Mesenchymal stem cell (in vitro differentiated cells and primary cell): ENCODE measurements at places on chromosomes 2 and 18.

DNA sequence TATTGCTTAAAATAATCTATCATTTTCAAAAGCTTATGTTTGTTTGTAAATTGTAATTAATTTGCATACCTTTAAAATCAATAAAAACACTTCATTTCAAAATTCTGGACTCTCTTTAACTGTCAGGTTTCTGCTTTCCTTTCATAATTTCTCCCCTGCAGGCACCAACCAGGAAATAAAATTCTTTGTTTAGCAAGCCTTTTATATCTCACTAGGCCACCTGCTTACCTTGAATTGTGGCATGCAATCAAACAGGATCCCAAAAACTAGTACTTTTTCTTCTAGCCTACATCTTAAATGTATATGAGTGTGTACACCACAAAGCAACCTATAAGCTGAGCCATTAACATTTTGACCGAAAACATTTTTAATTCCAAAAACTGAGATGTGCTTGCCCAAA is 233.1 kb downstream of the NR4A2 start:
- no peak for DNase-seq

GRCh38 chr18:519019-519879 is 18.7 kb upstream of the COLEC12 start:
- peak; percentile 83 for DNase-seq

DNA sequence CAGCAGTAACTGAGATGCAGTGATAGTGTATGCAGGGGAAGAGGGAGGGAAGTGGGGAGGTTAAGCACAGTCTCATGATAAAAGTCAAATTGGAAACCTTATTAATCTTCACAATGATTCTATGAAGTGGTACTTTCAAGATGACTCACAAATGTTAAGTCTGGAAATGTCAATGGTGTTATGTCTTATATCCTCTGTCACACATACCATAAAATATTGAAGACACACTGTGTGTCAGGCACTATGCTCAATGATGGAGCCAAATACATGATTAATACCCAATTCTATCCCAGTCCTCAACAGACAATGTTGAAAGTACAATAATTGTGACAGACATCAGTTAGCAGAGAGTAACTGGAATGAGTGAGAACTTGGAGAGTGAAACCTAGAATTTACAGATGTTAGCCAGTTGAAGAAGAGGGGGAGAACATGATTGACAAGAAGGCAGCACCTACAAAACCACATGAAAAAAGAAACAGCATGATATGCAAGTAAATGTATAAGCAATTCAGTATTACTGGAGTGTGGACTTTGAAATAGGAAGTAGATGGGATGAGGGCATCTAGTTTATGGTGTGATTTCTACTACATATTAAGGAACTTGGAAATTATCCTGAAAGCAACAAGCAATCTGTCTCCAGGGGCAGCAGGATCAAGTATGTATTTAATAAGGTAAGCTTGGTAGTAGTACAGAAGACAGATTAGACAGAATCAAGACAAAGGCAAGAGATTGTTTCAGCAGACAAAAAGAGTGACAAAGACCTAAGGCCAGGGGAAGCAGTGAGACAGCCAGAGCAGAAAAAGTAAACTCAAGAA is 107.6 kb downstream of the STRN start:
- no peak for DNase-seq

DNA sequence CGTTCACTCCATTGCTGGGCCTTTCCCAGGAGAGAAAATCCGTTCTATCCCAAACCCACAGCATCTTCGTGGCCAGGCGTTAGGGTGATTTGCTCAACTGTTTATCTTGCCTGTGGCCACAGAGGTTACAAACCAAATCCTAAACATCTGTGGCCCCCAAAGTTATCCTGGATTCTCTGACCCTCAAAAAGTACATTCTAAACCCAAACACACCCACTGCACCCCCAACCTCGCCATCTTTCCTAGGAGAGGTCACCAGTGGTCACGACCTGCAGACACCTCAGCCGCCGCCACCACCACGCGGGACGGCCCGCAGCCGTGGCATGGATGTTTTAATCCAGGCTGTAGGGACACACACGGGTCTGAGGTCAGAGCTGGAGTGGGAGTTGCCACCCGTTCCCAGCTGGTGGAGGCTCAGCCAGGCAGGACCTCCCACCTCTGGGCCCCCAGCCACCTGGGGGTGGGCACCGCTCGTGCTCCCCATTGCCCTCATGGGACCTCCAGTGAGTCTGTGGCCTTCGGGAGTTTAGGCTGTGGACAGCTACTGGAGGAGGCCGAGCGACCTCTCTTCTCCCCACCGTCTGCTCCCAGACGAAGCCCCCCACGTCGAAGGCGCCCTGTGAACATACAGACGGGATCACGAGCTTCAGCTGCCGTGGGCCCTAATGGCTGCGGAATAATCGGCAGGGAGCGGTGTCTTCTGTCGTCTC is 72.0 kb downstream of the KCNG2 start:
- DNase-seq, result no peak

- DNase-seq, result no peak
Observed at GRCh38 chr18:36539674-36540231, 242.2 kb downstream of the FHOD3 start.

GRCh38 chr2:178251151-178251955 is 57.0 kb downstream of the OSBPL6 start:
- no peak for DNase-seq
